Activated naive CD8-positive, alpha-beta T cell treated with anti-CD3 and anti-CD28 coated beads, Interleukin-2, amount 50 U/mL, for 24 hours (primary cell): ENCODE measurements at places on chromosomes 13 and 19.

- no peak for DNase-seq
These were observed 211.9 kb downstream of the NALCN start for GRCh38 chr13:101204270-101205020.

GRCh38 chr19:15038294-15038693 is 11.0 kb upstream of the CASP14 start:
- DNase-seq: no peak

GRCh38 chr19:14072535-14073260 is at the start of gene MISP3:
TSS of gene MISP3 (plus strand) at chr19:14072786. CDS start at chr19:14073310, 524 bp downstream.
- peak; percentile 56 for DNase-seq

GRCh38 chr19:1281569-1282287 is 3.9 kb upstream of the EFNA2 start:
- DNase-seq: no peak

DNA sequence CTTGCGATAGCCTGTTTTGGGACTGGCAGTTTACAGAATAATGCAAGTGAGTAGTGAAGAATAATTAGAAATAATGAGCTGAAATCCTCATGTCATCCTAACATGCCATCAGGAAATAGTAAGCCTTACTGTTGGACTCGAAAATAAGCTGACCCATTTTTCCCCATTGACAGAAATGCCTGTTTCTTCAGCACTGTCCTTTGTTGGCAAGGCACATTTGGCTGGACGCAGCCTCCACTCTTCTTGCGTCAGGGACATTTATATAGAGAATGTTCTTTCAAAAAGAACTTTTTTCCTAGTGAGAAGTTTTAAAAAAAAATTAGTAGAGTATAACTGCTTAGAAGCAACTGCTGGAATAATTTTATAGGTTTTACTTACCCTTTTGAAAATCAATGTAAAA is 47.1 kb downstream of the ARHGAP35 start:
- DNase-seq: no peak

DNA sequence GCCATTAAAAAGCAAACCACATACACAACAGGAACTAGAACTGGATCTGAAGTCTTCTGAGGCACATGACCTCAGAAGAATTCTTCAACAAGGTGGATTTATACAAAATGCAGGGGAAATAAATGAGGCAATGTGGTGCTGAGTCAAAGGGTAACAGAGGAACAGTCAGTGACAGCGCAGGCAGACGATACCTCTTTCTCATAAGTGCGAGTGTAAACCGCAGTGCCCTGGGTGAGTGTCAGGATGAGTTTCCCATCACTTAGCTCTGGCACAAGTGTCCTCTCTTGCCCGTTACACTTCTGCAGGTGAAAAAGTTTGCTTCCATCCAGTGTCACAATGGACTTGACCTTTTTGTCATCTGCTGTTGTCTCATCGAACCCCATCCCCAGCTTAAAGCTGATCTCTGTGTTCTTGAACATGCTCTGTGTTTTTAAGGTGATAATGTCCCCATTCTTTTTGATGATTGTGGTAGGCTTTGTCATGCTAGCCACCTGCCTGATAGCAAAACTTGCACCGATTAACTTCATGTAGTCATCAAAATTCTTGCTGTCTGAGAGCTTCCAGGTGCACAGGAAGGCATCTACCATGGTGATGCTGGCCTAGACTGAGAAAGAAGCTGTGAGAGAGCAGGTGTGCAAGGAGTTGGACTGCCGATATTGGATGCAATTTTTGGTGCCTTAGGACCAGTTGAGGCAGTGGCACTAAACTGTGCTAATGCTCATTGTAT is 97.3 kb downstream of the AKAP11 start:
- DNase-seq: no peak

GRCh38 chr19:16062789-16063188 is 13.5 kb upstream of the TPM4 start:
- DNase-seq: peak; percentile 76

GRCh38 chr13:94706101-94706842 is 6.1 kb downstream of the SOX21 start:
- DNase-seq: no peak

DNA sequence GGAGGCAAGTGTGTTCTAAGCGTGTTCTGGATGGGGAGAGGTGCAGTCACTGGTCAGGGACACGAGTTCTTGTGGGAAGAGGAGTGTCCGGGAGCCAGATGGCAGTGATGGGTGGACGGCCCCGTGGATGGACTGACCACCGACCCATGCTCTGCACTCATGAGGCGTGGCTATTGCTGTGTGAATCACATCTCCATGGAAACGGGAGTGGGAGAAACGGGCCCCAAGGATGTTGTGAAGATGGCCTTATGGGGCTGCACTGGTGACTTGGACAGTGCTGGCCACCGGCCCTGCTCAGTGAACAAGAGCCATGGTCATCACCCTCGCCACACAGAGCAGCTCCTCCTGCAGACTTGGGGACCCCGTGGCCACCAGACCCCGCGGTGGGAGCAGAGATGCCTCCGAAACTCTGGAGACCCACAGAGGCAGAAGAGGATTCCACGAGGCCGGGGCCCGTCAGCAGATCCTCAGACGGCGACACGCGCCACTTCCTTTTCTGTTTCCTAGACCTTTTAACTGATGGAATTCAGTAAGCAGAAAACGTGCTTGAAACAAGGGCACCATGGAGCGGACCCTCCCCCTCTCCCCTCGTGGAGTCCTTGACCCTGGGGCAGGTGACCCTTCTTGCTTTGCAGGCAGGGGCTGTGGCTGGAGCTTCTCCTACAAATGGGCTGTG is 47.5 kb downstream of the GAS6 start:
- no peak for DNase-seq

GRCh38 chr19:47633996-47634395 is 25.1 kb downstream of the BICRA start:
- DNase-seq: no peak

- DNase-seq: peak; percentile 85
These were observed 30.2 kb downstream of the C19orf81 start for GRCh38 chr19:50679177-50680125.

- DNase-seq: no peak
These were observed 31.3 kb downstream of the GRIK5 start for GRCh38 chr19:42038666-42039065.

- no peak for DNase-seq
These were observed 260.4 kb downstream of the NALCN start for GRCh38 chr13:101155920-101156319.

DNA sequence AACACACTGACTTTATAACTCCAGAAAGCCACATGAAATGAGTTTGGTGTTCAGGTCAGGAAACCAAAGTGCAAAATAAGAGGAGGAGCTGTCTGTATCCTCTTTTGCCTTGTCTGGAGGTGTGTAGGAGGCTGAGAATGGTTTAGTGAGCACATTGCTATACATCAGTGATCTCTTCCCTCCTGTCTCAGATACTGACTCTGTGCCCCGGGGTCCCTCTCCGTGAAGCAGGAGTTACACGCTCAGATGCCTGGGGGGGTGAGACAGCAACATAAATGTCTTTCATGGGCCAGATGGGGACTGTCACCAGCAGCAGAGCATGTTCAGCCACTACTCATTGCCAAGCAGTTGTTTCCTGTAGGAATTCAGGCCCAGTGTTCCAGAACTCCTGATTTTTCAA is 285.4 kb downstream of the ATP8A2 start:
- no peak for DNase-seq

DNA sequence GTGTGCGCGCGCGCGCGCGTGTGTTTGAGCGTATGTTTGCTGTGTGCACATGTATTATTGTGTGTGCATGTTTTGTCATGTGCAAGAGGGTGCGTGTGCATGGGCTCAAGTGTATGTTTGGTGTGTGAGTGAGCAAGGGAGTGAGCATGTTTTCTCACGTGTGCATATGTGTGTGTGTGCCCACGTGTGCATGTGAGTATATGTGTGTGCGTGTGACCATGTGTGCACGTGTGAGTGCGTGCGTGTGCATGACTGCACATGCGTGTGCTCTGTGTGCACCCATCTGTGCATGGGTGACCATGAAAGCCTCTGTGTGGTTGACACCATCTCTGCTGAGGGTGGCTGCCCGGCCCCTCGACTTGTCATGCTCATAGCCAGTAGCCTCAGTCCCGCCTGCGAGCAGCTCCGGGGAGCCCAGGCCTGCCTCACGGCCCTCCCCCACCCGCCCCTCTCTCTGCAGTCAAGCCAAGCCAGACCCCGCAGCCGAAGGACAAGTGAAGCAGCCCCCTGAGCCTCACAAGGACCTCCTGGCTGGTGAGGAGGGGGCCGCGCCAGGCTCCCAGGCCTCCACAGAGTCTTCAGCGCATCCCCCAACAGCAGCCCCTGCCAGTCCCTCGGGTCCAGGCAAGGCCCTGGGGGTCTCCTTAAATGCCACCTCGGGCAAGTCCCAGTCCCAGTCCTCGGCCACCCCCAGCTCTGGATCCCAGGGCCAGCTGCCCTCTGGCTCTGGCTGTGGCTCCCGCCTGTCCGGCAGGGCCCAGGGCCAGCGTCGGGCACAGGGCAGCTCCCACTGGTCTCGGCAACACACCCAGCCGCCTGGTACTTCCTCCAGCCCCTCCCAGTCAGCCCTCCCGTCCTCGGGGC is 6.0 kb downstream of the REEP6 start:
- DNase-seq: no peak

DNA sequence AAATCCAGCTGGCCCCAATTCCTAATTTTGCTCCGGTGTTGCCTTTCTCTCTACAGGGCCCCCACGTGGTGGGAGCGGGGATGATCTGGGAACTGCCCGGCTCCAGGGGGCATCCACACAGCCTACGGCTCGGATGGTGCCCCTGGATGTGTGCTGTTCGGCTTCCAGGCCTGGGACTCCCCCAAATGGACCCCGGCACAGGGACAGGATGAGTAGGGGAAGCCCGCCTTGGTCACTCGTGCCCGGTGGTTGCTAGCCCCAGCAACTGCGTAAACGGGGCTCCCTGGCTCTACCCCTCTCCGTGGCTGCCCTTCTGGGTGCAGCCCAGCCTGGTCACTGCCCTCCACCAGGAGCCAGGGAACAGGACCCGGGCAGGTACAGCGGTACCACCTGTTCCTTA is 111.5 kb downstream of the TEX26 start:
- no peak for DNase-seq

DNA sequence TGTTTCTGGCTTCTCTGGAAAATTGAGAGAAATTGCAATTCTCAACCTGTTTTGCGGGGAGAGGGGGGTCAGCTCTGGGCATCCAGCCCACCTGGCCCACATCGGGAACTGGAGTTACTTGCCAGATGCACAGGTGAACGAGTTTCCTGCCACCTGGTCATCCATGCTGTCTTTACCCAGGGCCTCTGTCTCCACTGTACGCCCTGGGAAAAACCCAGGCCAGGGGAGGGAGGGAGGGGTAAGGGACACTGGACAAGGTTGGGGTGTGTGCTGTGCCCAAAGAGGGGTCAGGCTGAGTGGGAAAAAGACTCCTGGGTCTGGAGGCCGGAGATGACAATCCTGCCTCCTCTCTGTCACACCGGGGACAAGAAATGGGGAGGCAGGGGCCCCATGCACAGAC is 307.6 kb downstream of the ZNF536 start:
- no peak for DNase-seq

DNA sequence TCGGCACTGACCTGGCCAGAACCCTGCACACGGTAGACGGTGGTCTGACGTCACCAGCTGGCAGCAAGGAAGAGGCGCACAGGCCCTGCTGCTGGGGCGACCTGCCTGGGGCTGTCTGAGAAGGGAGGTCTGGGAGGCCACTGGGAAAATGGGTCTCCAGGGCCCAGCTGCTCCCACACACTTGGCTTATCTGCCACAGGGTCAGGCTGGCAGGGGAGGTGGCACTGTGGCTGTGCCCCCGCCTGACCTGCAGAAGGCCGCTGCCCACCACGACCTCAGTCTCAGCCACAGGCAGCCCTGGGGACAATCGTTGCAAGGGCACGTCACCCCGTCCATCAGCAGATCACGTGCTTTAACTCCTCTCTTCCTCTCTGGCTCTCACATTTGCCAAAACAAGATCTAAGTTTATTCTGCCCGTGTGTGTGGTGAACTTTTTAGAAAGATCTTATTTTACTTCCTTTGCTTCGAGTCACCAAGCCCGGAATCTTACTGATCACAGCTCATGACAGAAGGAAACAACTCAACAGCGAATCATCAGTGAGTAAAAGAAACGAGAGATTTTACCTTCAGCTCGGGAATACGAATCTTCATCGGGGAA is 45.2 kb upstream of the RANBP3 start:
- no peak for DNase-seq

DNA sequence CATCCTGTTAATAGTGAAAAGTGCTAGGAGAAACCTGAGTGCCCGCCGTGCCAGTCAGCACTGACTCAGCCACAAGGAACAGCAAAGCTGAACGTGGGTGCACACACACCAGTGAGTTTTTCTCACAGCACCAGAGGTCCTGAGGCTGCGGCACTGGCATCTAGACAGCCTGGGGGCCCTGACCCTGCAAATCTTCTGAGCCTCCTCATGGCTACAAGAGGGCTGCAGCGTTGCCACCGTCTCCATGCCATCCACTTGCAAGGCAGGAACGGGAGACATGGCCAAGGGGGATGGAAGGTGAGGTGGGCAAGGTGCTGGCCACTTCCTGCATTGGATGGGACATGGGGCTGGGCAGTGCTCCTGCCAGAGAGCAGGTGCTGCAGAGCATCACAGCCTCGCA is 211.2 kb upstream of the SOX1 start:
- no peak for DNase-seq
